ENCODE measurements at places on chromosomes 3 and 15.

DNA sequence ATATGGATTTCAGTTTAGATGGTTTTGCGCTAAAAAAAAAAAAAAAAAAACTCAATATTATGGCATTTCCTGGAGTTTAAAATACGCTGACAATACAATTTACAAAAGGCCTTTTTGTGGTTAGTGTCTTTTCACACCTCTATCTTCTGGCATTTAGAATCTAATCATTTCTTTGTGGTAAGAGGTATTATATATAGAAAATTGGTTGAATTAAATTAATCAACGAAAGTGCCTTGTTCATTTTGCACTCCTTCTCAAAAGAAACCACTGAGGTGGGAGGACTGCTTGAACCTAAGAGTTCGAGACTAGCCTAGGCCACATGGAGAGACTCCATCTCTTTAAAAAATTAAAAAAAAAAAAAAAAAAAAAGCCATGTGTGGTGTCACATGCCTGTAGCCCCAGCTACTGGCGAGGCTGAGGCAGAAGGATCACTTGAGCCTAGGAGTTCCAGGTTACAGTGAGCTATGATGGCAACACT is 90.0 kb upstream of the ICE2 start:
- DNase-seq, result no peak

DNA sequence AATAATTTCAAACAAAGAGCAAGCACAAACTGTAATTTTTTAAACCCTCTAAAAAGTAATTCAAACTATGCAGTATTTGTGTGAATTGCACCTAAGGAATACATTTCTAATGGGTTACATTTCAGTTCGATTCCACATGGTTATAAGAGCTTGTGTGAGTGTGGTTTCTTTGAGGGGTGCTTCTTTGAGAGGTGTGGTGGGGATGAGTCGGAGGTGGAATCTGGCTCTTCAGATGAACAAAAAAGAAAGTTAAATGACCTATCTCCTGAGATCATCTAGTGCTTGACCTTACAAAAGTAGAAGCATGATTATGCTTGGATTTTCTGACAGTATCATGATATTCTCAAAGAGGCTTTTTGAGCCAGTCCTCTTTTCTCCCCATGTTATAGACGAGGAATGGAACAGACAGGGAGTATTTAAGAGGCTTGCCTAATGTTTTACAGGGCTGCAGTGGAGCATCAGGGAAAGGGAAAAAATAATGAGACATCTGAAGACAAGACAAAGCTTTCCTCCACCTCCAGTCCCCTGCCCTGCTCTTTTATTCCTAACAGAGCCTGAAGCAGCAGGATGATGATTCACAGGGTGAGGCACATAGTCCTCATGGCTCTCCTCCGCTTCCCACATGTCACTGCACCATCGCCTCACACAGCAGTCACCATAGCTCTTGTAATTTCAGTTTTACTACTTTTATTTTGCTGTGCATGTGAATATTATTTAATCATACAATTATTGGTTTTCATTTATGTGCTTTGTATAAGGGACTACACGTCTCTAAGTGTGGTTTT is 82.0 kb downstream of the LYSMD4 start:
- DNase-seq, result peak; percentile 19

GRCh38 chr3:136346486-136346885 is 96.3 kb downstream of the PCCB start:
- no peak for DNase-seq

DNA sequence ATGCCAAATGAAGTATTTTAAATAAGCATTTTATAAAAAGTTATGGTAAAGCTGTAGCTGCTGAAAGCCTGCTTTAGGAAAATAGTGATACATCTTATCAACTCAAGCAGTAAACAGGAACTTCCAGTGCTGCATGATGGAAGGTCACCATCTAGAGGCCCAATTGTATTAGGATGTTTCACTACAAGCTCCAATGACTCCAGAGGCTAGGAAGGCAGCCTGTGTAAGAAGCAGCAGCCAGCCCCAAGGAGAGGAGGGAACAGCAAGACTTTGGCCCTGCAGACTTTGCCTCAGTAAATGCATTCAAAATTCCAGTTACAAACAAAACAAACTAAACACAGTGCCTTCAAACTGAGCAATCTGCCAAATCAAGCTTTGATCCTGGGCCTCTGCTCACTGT is 32.1 kb downstream of the ILDR1 start:
- no peak for DNase-seq
